ENCODE measurements at places on chromosomes 12 and 14.

- DNase-seq: no peak
Measured at GRCh38 chr12:111636209-111636945, 37.3 kb upstream of the ATXN2 start.

DNA sequence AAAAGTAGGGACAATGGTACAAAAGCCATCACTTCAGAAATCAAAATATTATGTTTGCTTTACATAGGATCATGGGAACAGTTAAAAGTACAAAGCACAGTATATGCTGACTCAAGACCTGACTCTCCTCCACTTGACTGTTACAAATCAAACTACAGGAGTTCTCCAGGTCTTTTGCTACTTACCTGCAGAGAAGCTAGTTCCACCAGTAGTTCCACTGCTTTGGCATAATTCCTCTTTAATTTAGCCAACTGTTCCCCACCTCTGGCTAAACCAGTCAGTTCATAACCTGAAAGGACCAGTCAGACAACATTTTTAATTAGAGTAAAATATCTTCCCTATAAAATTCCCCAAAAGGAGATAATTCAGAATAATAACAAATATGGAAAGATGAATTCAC lies 14.0 kb downstream of the ATP6V1D start:
- DNase-seq: no peak

DNA sequence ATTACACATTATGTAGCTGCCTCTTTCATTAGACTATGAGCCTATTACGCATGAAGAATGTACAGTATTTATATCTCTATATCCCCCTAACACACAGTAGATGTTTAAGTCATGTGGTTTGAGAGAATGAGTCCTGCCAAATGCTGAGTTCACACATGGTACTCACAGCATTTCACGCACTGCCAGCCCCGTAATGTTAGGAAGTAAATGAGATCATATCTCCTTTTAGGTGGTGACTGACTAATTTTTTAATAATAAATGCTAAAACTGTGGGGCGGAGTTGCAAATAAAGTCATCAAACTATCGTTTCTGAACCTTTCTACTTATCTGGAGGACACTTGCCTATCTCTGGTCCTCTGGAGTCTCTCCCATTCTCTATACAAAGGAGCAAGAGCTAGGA lies 343.8 kb downstream of the ADAMTS20 start:
- DNase-seq: no peak

- no peak for DNase-seq
Measured at GRCh38 chr14:51821822-51822221, 38.6 kb upstream of the GNG2 start.
